ENCODE measurements at places on chromosomes 6 and 20. TPM values are rescaled to one million over a fixed set of nuclear protein-coding genes. Genes with fewer than 3 reads are reported as not detected.

BPI gene
- 0.63 TPM for total RNA-seq

PSMB9 gene
- total RNA-seq, result 1.3 TPM

NDUFAF5 gene
- 16.6 TPM for total RNA-seq

SMLR1 gene
- total RNA-seq, result 28.9 TPM

PPP1R14C gene
- 2.1 TPM for total RNA-seq

SLC32A1 gene
- not detected for total RNA-seq

PRPH2 gene
- not detected for total RNA-seq

OPN5 gene
- not detected for total RNA-seq

TP53TG5 gene
- total RNA-seq, result not detected

KCNB1 gene
- total RNA-seq, result 0.37 TPM

ID4 gene
- total RNA-seq, result 44.3 TPM

SLC22A7 gene
- total RNA-seq, result 31.5 TPM

- no peak for DNase-seq
These were observed 65.9 kb downstream of the PPP1R14C start for GRCh38 chr6:150208611-150209352.

DNA sequence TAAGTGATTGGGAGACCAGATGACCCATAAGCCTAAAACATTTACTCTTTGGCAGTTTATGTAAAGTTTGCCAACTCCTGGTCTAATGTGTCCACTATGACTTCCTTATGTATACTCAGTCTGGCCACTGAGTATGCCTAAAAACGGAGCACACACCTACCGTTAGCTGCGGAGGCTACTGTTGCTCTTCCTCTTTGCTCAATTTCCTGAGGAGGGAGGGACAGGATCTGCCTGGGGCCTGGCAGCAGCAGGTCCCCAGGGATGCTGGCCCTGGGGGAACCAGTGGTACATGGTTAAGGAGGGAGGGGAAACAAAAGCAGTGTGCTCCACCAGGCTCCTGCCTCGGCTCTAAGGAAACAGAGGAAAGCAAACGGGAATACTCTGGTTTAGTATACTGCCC is 113.5 kb downstream of the CDYL start:
- DNase-seq, result no peak

- DNase-seq, result no peak
These were observed 28.4 kb upstream of the APMAP start for GRCh38 chr20:25020901-25021301.

- DNase-seq, result peak; percentile 50
These were observed 60.0 kb upstream of the PBOV1 start for GRCh38 chr6:138278326-138278725.

DNA sequence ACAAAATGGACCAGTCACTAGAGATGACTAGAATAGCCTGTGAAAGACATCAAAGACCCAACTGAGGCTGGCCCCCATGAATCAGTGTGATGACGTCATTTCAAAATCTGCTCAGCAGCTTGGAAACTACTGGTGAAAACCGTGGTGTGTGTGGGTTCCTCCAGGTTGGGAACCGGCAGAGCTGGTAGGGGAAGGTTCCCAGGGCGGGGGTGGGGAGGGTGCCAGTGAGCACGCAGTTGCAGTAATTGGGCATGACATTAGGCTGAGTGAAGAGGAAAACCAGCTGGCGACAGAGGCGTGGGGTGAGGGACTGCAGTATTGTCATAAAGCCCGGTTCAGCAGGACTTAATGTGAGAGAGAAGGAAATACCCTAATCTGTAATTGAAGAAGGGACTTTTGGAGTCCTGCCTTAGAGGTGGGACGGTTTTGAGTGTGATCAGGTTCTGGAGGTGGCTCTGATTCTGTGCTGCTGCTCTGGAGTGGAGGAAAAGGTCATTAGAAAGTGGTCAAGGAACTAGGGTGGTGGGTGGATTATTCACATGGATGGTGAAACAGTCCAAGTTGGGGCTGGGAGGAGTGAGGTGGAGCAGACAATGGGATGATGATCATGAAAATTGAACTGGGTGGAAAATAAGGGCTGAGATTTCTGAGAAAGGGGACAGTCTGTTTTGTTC is 52.0 kb upstream of the MTHFD1L start:
- peak; percentile 16 for DNase-seq

DNA sequence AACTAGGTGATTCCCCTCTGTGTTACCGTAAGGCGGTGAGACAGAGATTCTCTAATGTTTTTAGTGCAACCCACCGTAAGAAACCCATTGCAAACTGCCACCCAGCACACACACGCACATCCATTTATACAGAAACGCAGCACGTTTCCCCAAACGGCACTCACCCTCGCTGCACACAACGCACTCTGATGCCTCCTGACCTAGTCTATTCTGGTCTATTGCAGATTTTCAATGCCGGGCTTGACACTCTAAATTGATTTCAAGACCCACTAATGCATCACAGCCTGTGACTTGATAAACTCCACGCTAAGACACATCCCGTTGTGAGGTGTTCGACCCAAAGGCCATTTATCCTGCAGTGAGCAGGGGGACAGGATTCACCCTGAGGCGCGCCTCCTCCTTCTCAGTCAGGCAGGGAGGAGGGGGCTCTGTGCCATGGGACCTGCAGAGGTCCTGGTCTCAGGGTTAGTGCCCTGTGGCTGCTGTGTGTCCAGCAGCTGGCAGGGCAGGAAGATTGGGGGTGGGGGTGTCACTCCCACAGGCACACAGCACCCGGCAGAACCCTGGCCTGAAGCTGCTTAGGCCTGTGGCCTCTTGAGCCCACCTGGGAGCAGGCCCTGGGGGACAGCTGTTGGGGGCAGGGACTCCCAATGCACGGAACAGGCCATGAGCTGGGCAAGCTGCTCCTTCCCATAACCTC is 335.6 kb downstream of the PREX1 start:
- no peak for DNase-seq

DNA sequence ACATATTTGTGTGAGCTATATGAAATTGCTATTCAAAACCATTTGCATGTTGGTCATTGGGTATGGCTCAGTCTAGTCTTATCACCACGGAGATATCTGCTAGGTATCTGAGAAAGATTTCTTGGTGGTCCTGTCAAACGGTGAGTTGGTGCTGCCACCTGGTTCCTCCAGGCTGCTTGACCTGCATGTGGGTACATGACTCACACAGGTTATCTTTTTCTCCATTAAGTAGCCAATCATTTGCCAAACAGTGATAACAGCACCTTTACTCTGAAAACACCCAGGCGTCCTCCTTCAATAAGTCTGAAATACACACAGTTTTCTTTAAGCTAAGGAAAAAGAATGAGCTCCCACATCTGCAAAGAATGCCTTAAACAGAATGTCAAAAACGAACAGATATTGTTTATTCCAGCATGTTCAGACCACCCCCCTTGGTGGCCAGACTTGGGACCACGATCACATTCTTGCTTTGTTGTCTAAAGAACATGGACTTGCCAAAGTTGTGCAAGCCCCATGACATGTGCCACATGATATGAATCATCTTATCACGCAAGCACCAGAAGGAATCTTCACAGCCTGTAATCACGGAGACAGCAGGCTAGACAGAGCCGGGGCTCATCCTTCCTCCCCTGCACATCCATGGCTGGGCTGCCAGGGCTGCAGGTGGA is 200.7 kb upstream of the THBS2 start:
- peak; percentile 63 for DNase-seq

DNA sequence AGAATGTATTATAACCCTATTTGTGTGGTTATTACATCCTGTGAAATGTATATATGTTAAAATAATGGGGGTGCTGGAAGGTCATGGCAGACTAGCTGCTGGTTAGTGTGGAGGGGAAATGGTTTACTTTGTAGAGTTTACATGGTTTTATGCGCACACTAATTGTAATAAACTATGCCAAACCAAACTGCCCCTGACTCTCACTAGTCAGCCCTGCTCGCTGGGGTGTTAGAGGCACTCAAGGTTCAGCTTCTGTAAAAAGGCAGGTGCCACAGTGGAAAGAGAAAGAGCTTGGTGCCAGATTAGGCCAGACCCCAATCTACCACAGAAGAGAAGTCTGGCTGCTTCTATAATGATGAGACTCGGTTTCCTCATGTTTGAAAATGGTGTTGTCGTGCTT is 52.7 kb downstream of the GOPC start:
- DNase-seq, result no peak

DNA sequence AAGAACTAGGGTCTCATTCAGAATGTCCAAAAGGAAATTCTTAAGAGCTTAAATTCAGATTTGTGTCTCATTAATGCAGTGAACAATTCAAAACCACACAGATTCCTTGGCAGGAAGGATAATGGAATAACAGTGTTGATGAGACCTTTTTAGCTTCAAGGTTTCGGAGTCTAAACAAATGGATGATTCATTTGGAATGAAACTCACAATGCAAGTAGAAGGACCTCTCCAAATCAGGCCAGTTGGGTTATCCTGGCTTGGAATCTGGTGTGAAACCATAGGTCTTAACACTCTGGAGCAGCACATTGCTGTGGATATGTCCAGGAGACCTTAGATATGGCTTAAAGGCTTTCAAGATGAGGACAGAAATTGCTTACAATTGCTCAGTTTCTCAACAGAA is 44.9 kb downstream of the KCTD20 start:
- no peak for DNase-seq

- DNase-seq, result no peak
These were observed 164.8 kb downstream of the SYNE1 start for GRCh38 chr6:152472325-152472724.

GRCh38 chr6:21586300-21586699 is 7.3 kb upstream of the SOX4 start:
- DNase-seq, result no peak

GRCh38 chr20:34540596-34541263 is 17.8 kb upstream of the MAP1LC3A start:
- DNase-seq, result no peak

- DNase-seq, result no peak
These were observed 23.5 kb downstream of the TBC1D20 start for GRCh38 chr20:438571-439469.

DNA sequence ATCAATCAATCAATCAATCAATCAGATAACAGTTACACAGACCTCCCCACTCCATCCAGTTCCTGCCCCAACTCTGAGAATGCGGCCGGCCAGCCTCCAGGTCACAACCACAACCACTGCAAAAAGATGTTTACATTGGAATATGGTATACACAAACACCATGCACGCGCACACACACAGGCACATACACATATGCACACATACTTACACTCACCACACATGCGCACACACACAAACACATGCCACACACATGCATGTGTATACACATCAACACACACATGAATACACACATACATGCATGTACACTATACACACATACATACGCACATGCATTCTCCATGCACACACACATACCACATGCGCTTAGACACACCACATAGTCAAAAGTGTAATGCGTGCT is 131.1 kb downstream of the PXDC1 start:
- no peak for DNase-seq

GRCh38 chr6:68741501-68742386 is 106.7 kb downstream of the ADGRB3 start:
- DNase-seq, result no peak

- no peak for DNase-seq
These were observed 13.3 kb downstream of the APMAP start for GRCh38 chr20:24979036-24979960.

- DNase-seq, result no peak
These were observed 20.6 kb upstream of the REV3L start for GRCh38 chr6:111503660-111504059.

DNA sequence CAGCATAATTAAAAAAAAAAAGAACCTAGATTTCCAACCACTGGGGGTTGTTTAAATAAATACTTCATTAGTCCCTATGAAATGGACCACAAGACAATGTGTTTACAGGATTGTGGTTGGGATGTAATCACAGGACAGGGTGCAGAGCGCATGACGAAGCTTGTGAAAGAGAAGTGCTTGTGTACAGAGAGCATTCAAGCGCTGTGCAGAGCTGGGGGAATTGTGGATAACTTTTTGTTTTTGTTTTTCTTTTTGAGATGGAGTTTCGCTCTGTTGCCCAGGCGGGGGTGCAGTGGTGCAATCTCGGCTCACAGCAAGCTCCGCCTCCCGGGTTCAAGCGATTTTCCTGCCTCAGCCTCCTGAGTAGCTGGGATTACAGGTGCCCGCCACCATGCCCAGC is 22.3 kb downstream of the LAMA5 start:
- no peak for DNase-seq

- DNase-seq, result no peak
These were observed 789.3 kb downstream of the FRK start for GRCh38 chr6:115271434-115271833.

DNA sequence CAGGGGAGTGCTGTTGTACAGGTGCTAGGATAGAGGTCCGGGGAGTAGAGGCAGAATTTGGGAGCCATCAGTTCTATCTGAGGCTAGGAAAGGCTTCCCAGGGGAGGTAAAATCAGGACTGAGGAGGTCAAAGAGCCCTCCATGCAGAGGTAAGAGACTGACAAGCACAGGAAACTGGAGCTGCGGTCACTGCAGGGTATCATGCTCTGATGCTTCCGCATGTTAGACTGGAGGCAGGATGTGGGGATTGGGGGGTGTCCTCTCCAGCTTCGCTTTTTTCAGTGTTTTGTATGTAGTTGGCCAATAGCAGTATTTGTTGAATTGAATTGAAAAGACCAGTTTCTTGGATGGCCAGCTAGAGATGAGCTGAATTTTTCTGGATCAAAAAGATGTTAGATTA is 87.8 kb downstream of the SLC22A3 start:
- DNase-seq, result no peak

- DNase-seq, result no peak
These were observed 21.6 kb downstream of the TOMM34 start for GRCh38 chr20:44938637-44939036.

DNA sequence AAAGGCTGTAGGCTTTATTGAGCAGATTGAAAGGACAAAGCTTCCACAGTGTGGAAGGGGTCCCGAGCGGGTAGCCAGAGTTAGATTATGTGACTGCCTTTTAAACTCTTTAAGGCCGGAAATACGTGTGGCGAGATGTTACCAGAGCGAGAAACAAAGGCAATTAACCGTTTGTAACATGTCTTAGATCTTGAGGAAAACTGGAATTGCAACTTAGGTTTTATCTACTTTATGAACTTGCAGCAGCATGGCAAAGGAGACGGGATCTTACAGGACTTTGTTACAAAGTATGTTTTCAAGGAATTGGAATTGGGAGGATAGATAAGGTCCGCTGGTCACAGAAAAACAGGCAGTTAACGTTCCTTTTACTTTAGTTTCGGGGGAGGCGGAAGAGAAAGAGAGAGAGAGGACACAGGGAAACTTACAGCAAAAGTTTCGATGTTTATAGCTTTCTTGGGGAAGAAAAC is 594.7 kb upstream of the ADGRB3 start:
- DNase-seq, result no peak

GRCh38 chr6:44180406-44180805 is 21.8 kb downstream of the CAPN11 start:
- no peak for DNase-seq

- DNase-seq, result no peak
These were observed 78.3 kb downstream of the CD109 start for GRCh38 chr6:73774311-73774774.

DNA sequence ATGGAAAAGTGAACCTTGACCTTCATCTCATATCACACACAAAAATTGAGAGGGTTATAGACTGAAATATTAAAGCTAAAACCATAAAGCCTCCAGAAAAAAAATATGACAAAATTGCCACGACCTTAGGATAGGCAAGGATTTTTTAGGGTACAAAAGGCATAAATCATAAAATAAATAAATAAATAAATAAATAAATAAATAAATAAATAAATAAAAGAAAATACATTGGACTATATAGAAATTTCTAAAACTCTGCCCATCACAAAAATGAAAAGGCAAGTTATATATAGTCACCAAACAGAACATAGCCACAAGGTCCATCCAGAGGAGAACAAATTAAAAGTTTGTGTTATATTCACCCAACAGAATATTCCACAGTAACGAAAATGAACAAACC is 108.6 kb downstream of the INSM1 start:
- no peak for DNase-seq

Measured in hepatocyte (in vitro differentiated cells).